ENCODE measurements at places on chromosomes 5 and 9. TPM values are rescaled to one million over a fixed set of nuclear protein-coding genes. Genes with fewer than 3 reads are reported as not detected.

DNA sequence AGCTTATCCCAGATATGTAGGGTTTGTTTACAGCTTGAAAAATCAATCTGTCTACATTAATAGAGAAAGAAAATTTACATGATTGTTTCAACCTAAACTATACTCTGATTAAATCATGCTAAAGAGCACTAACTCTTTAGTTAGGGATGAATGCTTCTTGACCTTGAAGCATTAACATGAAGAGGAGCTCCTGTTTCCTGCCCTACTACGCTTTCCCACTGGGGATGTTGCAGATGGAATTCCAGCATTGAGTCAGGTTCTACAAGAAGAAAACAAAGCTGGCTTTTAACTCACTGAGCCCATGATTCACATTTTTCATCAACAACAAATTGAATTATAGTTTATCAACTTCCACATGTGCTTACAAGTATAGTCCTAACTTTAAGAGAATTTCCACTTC, 471.3 kb downstream of the TMEM232 start:
- DNase-seq: no peak

DNA sequence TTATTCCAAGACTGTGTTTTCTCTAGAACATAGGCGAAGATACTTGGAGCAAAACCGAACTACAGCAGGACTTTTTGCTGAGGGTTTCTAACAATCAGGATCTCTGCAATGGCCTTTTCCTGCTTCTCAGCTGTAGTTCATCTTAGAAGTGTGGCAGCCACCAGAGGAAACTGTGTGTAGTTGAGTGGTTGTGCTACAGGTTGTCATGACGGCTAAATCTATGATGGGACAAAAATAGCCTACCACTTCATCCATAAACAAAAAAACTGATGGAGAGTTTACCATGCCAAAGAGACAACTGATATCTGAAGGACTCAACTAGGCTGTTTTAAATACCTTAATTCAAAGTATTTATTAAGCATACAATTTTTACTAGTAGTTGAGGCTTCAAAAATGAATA, 28.2 kb upstream of the DMAC1 start:
- no peak for DNase-seq

- no peak for DNase-seq
Measured at GRCh38 chr9:37620396-37620795, 28.0 kb upstream of the TOMM5 start.

DNA sequence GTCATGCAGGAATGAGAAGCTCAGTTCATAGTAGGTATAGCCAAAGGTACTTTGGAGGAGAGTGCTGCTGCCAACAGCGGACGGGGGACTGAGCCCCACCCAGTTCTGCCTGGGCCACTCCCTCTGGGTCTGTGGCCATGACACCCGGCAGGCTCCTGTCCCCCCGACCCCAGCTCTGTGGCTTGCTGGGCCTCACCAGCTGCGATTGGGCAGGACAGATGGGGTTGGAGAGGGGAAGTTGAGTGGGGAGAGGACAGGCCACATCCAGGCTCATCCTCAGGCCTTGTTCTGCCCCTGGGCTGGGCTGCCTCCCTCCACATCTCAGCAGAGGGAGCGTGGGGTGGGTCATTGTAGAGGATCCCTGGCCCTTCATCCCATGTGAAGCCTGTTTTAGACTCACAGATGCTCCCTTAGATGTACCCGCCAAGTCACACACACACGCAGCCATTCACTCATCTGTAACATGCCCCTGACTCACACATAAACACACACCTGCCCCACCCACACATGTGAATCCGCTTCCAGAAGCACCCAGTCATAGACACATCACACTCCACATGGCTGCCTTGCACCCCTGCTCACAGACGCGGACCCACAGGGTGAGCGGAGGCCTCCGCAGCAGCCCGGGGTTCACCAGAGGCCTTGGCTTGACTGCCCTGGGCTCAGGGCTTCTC, 48.8 kb downstream of the NTNG2 start:
- DNase-seq: no peak

DNA sequence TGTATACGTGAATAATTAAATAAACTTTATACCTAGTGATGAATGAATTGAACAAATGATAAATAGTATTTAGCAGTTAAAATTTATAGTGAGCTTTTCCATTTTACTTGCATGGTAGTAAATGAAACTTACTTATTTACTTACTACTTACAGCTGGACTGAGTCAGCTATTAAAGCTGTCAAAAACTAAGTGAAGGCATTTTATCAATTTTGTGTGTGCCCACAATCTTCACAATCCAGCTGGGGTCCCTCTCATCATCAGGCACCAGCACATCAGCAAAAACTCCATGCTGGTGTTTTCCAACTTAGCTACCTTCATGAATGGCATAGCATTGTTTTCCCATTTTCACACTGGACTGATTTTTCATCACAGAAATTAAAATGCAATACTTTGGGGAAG, 81.1 kb downstream of the SAXO1 start:
- no peak for DNase-seq

- DNase-seq: no peak
Measured at GRCh38 chr5:43497311-43498104, 13.8 kb upstream of the TMEM267 start.

DNA sequence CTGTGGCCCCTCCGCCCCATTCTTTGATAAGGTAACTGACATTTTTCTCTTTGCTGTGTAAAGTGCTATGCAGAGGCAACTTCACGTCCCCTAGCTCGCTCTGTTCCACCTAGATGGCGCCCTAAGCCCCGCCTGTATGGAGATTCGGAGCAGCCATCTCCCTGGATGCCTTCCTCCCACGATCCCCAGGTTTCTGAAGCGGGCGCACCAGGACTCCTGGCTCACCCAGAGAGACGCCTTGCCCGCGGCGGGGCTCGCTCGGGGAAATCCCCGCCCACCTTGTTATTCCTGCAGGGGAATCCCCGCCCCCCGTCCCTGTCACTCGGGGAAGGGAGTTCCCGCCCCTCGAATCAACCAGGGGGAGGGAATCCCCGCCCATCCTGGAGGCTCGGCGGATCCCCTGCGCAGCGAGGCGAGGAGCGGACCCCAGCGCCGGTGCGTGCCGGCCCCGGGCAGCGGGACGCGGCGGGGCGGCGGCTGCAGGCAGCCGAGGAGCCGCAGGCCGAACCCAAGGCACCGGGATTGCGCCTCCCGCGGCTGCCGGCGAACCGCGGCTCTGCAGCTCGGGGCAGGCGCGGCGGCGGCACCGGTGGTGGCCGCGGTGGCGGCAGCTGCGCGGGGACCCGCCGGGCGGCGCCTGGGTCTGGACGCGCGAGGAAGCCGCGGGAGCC, at the start of gene PDZD2:
TSS of gene PDZD2 (plus strand) at position 384 of the 671 bp plus-strand sequence.
- peak; percentile 71 for DNase-seq

Gene DMGDH
- total RNA-seq: not detected

Gene SPATA31A1
- not detected for total RNA-seq

Measured in endothelial cell of umbilical vein (primary cell).